ENCODE measurements at places on chromosomes 3 and 15.

DNA sequence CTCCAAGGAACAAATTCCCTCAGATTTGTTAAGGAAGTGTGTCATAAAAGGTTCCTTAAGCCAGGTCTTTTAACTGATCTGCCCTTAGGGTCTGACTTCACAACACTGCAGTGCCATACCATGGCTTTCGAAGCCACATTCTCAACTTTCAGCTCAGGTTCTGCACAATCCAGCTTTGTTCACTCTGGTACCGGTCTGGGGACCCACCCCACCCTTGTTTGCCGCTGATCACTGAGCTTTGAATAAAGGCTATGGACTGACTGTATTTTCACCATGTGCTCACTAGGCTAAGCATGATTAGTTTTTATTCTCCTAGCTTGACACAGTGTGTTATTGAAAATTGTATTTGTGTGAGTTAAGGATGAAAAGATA lies 15.9 kb downstream of the SNX1 start:
- no peak for DNase-seq

- no peak for DNase-seq
Measured at GRCh38 chr15:30882849-30883433, 20.8 kb upstream of the FAN1 start.

DNA sequence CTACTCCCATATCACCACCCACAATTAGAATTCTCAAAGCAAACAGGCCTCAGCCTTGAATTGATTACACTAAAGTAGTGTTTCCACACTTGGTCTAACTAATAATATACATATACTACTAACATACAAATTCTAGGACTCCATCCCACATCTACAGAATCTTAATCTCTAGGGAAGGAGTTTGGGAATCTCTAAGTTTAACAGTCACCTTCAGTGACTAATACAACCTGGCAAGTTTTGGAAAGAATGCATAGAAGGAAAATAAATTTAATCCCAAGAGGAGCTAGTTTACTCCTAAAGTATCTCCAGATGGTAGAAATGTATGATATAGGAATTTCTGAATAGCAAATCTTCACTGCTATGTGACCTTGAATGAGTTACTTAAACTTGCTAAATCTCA lies 9.1 kb downstream of the CLPX start:
- DNase-seq: no peak

DNA sequence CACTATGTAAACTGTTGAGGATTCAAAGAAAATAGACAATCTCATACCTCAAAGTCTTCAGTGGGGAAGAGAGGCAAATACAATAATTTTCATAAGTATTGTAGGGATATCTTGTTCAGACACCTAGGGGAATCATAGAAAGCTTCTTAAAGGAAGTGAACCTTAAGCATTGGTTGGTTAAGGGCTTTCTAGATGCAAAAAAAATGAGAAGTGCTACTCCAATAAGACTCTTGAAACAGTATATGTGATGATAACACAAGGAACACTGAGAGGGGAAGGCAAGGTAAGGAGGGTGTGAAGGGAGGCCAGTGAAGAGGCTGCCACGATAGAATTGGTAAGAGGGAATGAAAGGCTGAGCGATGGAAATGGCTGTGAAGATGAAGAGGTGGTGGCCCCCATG lies 104.1 kb downstream of the TPRG1 start:
- no peak for DNase-seq

GRCh38 chr3:183008800-183009199 lies 28.5 kb upstream of the DCUN1D1 start:
- DNase-seq: no peak
